Occipital lobe (tissue), 3 donors: ENCODE measurements at places on chromosomes 7 and 10. TPM values are rescaled to one million over a fixed set of nuclear protein-coding genes. Genes with fewer than 3 reads are reported as not detected.

DNA sequence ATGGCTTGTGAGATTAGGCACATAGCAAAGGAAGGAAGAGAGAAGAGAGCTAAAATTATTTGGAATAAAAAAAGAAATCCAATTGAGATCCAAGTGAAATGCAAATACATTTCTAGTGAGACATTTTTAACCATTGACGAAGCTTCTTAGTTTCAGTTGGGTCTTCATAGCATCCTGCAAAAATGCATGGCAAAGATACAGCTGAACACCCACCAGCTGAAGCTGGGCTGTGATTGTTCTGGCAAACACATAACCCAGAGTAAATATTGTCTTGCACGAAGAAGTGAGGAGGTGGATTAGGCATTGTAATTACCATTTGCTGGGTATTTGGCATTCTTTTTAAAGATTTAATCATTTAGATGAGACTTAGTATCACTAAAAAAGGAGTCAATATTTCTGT is 409.4 kb downstream of the GRM8 start:
- DNase-seq = peak; percentile 16

GRCh38 chr10:127863231-127863825 is 29.4 kb downstream of the CLRN3 start:
- no peak for DNase-seq

DNA sequence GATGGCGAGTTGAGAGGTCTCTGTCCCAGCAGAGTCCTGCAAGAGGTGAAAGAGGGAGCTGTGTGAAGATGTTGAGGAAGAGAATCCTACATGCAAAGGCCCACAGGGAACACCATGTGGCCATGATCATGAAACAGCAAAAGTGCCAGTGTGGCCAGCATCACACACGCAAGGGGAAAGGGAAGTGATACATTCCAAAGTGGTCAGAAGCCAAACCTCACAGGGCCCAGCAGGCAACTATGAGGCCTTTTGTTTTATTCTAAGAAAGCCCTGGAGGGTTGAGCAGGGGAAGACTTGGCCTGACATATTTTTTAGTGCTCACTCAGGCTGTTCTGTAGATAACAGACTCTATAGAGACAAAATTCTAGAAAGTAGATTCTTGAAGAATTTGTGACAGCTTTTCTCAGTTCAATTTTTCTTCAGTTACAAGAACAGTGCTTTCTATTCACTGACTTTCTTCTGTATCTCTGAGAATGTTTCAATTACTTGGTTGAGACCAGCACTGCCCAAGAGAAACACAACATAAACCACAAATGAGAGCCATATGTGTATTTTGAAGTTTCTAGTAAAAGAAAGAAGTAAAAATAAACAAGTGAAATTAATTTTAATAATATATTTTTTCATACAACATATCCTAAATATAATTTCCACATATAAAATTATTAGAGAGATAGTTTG is 82.3 kb downstream of the HTR7 start:
- DNase-seq = no peak

The STEAP4 gene
- total RNA-seq = 0.16 TPM

The ENTPD1 gene
- total RNA-seq = 9.4 TPM

DNA sequence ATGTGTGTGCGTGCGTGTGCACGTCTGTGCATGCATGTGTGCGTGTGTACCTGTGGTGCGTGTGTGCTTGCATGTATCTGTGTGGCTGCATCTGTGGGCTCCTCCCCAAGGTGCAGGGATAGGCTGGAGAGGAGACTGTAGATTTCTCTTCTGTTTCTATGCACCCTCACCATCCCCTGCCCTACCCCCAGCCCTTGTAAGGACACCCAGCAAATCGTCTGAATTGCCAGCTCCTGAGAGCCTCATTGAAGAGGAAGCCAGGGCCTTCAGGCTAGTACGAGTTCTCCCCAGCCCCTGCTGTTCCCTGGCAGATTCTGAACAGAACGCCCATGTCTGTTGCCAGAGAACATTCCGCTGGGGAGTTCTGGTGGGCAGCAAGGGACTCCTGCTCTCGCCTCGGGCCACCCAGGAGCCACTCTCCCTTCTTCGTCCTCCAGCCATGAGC is 17.0 kb upstream of the TRIM8 start:
- DNase-seq = no peak

The ARHGAP22 gene
- 2.2 TPM for total RNA-seq

GRCh38 chr7:85030893-85031292 is 156.0 kb downstream of the SEMA3D start:
- no peak for DNase-seq

- DNase-seq = no peak
Observed at GRCh38 chr7:116780966-116781365, 81.4 kb upstream of the CAPZA2 start.
